ENCODE measurements at places on chromosomes 7 and 10.
A peak's percentile ranks its signal among the peaks of the same experiment; 100 is the strongest.

GRCh38 chr7:46811529-46811928, 770.4 kb downstream of the TNS3 start:
- no peak for ATAC-seq

GRCh38 chr7:128110641-128111364, 79.6 kb upstream of the LRRC4 start:
- ATAC-seq = peak; percentile 53

DNA sequence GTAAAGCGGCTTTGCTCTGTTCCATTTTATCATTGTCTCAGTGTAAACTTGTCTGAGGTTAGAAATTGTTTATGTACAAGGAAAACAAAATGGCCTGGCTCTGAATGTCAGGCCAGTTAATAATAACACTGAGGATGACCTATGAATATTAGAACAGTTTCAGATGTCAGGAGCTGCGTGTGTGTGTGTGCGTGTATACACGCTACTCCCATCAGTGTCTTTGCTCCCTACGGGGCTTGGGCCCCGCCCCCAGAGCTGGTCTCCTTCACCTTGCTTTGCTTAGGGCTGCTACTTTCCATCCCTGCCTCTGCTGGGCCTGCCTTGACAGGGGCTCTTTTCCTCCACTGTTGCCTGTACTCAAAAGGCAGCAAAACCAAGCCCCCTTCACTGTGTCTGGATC, 142.3 kb upstream of the BET1 start:
- ATAC-seq = no peak

GRCh38 chr10:3787016-3787400, 2.0 kb upstream of the KLF6 start:
- no peak for ATAC-seq

- no peak for ATAC-seq
Observed at GRCh38 chr10:8835453-8836167, 781.1 kb downstream of the GATA3 start.

- ATAC-seq = no peak
Observed at GRCh38 chr10:84908491-84908890, 580.1 kb downstream of the CCSER2 start.

DNA sequence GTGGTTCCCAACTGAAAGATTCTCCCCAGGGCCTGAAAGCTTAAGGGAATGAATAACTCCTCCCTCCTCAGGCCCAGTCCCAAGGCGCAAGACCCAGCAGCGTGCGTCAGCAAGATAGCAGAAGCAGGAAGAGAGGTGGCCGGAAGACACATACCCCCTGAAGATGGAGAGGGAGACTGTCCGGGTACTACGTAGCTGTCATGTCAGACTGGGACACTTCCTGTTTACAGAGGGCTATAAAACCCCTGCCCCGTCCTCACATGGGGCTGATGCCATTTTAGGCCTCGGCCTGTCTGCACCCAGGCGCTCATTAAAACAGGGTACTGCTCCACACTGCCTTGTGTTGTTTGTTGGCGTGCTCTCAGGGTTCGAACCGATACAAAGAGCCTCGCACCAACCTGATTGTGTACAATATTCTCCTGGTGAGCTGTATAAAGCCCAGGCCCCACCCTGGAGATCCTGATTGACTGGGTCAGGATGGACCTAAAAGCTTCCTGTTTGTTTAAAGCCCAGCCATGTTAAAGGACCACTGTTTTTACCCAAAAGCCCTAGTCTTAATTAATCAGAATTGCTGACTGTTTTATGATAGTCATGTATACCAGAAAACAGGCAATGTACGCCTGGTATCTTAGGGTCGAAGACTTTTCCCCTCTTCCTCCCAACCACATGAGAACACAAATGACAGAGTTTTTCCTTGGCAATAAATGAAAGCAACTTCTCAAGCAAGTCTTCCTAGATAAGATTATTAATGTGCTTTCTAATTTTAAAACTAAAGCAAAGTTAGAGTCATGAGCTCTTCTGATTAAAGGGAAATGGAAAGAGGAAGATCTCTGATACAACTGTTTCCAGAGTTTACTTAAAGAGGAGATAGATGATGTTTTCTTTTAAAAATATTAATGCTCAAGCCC, 251.5 kb downstream of the DOCK4 start:
- ATAC-seq = no peak

DNA sequence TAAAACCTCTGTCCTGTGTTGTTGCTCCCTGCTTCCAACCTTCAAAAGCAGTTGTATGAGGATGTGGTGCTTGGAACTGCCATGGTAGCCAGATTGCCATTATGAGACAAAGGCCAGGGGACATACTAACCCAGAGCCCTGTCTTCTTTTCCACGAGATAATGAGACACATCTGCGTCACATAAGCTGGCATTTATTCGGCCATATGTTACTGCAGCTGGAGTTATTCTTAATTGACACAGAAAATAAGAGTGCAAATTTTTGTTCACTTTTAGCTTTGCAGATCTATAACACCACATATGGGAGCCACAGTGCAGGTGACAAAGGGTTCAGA, 15.5 kb upstream of the PDLIM1 start:
- ATAC-seq = no peak

DNA sequence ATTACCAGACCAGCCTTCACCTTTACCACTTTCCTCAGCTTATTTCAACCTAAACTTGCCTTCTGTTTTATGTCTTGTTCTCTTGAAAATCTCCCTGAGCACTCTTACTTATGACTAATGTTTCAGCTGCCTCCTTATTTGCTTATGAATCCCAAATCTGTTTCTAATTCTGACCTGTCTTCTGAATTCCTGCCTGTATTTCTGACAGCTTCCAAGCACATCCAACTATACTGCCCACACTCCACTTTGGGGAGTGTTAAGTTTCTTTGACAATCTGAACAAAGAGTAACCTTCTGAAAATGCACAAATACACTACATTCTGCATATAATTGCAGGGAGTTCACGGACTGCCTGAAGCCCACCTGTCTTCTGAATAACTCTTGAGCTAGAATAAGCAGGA, 48.7 kb downstream of the ARMC3 start:
- no peak for ATAC-seq

DNA sequence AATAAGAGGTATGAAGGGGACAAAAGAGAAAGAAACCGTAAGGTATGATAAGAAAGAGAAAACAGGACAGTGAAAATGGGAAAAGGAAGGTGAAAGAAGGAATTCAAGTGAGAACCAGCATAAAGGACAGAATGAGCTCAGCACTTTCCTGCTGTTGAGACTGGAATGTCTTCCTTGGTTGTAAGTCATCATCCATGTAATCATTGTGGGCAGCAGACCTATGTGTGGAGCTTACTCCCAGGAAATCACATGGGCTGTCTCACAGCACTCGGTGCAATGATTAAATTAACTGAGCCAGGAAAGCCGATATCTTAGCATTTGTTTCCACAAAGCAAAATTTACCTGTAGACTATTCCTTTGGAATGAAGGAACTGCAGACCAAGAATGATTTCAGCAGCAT, 118.1 kb downstream of the PRKCQ start:
- ATAC-seq = no peak

DNA sequence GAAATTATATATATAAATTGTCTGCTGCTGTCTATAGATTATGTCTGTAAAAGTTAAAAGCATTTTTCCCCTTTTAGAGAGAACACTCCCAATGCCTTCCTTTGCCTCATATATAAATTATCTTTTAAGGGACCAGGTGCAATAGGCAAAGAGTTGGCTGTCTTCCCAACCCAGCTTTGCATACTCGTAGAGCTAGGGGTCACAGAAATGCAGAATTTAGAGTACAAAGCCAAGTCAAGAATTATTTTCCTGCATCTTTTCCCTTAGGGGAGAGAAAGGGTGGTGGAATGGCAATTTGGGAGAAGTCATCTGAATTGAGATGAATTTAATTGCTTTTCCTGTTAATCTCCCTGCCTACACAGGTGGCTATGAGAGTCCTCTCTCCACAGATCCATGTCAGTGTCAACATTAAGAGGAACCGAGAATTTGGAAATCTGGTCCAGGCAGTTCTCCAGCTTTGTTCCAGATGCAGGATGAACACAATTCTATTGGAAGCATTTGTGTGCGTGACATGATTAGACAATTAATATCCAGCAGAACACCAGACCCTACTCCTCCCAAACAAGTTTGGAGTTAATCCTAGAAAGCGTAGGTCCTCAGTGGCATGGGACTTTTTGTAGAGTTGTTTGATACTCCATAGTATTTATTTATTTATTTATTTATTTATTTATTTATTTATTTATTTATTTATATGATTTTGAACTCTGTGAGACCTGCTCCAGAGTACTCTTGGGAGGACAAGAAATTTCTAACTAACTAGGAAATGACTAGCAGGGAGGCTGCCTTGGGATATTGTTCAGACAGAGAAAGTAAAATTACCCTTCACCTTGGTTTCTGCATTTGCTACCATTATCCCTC, 80.3 kb upstream of the SKAP2 start:
- ATAC-seq = no peak

DNA sequence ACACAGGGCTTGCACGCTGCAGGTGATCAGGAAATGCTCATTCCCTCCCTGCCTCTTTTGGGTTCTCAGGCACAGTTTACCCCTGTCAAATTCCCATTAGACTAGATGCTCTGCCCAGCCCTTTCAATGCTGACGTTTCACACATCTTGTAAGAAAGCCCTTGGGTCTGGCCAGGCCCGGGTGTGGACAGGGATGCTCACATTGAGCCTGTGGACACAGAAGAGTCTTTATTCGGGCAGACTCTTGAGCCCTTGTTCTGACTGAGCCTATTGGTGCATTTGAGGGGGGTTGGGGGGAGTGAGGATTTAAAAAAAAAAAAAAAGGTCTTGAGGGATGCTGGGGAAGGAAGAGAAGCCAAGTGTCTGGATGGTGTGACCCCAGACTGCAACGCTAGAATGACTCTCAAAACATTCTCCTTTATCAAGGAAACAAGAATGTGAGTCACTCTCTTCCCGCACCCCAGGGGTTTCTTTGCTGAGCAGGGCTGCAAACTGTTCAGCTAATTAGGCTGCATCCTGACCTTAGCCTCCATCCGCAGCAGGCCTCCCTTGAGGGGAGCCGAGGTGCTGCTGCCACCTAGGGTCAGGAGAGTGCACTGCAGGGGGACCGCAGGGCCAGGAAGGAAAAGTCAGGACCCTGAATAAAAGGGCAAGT, 53.6 kb upstream of the TMEM72 start:
- peak; percentile 61 for ATAC-seq

DNA sequence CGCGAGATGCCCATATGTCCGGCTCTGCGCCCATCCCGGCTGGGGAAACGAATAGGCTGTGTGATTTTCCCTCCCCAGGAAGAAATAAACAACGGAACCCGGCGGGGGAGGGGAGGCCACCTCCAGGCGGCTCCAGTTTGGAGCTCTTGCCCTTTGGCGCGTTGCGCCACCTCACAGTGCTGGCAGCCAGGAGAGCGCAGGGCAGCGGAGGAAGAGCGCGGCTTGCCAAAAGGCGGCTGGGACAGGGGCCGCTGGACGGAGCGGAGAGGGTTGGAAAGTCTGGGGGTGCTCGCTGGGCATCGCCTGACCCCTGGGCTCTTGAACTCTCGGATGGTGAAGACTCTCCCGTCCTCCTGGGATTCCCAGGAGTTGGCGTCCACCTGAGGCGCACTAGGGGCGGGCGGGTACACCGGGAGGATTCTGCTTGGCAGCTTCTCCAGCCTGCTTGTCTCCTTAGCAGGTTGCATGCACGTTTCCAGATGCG, 5.3 kb upstream of the NEUROG3 start:
- ATAC-seq = no peak

GRCh38 chr7:157043745-157044144, 33.3 kb upstream of the MNX1 start:
- no peak for ATAC-seq

GRCh38 chr10:3764626-3765112, 20.3 kb downstream of the KLF6 start:
- ATAC-seq = no peak

DNA sequence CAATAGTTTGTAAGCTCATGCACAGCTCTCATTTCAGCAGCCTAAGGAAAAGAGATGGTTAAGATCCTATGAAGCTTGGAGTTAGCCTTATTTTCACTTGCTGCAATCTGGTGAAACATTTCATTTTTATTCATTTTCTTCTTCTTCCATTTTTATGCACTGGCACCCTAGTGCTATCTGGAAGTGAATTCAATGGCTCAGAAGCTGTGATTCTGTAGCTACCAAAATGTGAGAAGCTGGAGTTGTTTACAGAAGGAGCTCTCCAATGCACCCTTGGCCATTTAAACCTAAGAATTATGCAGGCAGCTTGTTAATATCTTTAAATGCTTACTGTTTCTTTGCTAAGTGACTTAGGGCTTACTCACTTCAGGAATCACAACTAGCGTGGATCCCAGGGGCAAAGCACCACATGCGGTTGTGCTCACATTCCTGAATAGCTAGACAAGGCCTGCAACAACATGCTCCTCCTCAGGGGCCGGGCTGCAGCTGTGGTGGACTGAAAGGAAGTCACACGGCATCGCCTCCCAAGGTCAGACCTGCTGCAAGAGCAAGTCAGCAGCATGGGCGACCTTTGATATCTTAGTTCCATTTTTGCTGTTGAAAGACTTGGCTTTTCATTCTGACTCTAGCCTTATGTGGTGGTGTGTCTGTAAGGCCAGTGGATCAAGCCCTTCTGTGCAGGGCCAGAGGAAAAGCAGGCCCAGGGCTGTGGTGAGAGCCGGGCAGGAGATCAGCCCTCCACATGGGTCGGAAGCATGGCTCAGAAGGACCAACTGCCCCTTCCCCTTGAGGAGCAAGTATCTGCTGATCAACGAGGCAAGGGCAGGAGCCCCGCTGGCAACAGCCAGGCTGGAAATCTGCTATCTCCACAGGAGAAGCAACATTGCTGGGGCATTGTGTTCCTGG, 91.9 kb upstream of the MBL2 start:
- no peak for ATAC-seq
